ENCODE measurements at places on chromosomes 1 and 21. TPM values are rescaled to one million over a fixed set of nuclear protein-coding genes. Genes with fewer than 3 reads are reported as not detected.

The FCAMR gene
- 0.22 TPM for total RNA-seq

The TOR1AIP2 gene
- total RNA-seq = 48.5 TPM

The RIPK4 gene
- 0.20 TPM for total RNA-seq

The LRRC8B gene
- 13.9 TPM for total RNA-seq

DNA sequence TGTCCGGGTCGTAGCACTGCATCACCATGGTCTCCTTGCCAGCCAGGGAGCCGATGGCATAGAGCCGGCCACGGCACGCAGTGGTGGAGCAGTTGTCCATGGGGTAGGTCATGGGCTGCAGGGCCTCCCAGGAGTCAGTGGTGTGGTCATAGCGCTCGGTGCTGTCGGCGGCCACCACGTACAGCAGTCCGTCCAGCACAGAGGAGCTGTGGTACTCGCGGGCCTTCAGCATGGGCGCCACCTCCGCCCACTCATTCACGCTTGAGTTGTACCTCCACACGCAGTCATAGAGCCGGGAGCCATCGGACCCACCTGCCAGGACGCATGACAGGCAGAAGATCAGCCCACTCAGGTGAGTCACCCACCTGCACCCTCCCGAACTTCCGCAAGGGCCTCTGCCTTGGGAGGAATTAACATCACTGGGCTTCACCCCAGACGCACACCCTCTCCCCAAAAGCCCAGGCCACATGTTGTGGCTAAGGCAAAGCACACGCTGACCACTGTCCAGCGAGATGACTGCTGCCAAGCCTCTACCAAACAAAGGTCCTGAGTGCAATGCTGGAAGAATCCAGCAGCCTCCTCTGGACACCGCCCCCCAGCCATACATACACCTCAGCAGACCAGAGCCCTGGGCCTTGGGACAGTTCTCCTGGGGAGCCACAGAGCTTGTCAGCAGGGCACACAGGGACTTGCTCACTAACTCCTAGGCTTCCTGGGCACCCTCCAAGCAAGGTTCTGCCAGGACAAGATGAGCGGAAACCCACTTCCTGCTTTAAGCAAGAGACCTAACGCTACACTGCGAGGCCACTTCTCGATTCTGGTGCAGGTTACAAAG lies 3.3 kb downstream of the KLHL21 start:
- no peaks in the 10 kb centered on the region for H3K27me3 ChIP-seq
- H3K27ac ChIP-seq = peak overlapping the region; percentile 90
- peaks cover 2% of the 10 kb centered on the region for H3K36me3 ChIP-seq
- peak; percentile 48 for DNase-seq
- peaks cover 29% of the 10 kb centered on the region for H3K4me1 ChIP-seq
- H3K4me3 ChIP-seq = peak overlapping the region; percentile 96

- no peaks in the 10 kb centered on the region for H3K4me1 ChIP-seq
- no peak for DNase-seq
- no peaks in the 10 kb centered on the region for H3K36me3 ChIP-seq
- peaks cover 26% of the 10 kb centered on the region for H3K27me3 ChIP-seq
These were observed 25.5 kb downstream of the ENAH start for GRCh38 chr1:225627304-225627947.

DNA sequence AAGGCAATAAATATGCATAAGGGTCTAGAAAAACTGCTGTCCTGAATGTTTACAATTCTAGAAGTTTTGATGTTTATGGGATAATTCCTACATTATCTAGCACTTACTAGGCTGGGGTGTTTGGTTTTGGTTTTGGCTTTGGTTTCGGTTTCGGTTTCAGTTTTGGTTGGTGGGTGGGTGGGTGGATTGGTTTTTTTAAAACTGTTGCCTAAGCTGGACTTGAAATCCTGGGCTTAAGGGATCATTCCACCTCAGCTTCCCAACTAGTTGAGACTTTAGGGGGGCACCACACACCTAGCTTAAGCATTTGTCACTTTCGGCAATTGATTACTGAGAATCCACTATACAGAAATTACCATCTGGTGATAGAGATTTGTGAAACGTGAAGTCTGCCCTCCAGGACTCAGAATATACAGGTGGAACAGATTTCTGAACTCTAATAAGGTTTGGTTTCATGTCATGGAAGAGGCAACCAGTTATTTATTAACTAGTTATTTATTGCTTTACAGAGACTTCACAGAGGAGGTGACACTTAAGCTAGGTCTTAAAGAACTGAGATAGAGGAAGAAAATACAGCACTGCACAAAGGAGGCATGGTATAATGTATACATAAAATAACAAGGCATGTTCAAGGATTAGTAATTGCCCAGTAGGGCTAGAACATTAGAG lies 69.6 kb downstream of the PIK3R3 start:
- no peaks in the 10 kb centered on the region for H3K27me3 ChIP-seq
- peak overlapping the region; percentile 68 for H3K27ac ChIP-seq
- H3K36me3 ChIP-seq = peaks cover 16% of the 10 kb centered on the region
- no peak for DNase-seq
- H3K4me3 ChIP-seq = peak overlapping the region; percentile 37

DNA sequence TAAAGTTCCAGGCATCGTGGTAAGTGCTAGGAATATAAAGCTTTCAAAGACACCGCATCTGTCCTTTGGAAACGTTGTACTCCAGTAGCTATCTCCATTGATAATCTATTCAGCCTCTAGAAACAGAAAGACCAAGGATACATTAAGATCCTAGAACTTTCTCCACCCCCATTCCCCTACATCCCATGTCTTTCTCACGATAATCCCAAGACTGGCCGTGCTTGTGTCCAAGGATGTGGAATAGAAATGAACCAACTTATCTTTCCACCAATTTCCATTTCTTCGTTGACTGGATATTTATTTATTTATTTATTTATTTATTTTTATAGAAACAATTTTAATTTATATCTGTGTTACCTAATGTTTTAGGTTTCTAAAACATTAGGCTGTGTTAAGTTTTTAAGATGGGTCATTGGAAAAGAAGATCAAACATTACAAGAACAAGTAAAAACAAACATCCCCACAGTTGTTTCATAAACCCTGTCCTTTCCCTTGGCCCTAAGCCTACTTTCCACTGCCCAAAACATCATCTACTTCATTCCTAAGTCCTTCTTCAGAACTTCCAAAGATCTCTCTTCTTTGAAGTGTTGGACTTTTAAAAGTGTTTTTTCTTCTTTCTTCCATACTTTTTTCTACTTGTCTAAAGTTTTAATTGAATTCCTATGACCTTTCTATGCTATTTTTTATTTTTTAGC lies 39.7 kb downstream of the LRRC8C start:
- H3K4me1 ChIP-seq = peaks cover 63% of the 10 kb centered on the region
- DNase-seq = no peak
- no peak overlapping the region for H3K27ac ChIP-seq
- H3K27me3 ChIP-seq = no peaks in the 10 kb centered on the region
- H3K4me3 ChIP-seq = no peak overlapping the region
- peaks cover 54% of the 10 kb centered on the region for H3K36me3 ChIP-seq

DNA sequence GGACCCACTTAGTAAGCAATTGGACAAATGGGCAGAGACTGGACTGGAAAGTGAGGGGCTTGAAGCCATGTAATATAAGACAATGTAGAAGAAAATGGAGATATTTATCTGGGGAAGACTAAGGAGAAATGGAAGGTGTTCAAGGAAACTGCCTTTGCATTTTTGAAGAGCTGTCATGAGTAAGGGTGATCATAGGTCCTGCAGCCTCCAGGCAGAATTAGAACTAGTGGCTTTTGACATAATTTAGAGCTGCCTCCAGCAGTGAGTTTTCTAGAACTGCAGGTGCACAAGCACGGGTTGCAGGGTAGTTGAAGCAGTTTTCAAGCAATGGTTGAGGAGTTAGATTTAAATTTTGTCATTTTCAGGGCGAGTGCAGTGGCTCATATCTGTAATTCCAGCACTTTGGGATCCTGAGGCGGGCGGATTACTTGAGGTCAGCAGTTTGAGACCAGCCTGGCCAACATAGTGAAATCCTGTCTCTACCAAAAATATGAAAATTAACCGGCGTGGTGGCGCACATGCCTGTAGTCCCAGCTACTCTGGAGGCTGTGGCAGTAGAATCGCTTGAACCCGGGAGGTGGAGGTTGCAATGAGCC lies 3.7 kb upstream of the CDC14A start:
- H3K27ac ChIP-seq = no peak overlapping the region
- H3K4me1 ChIP-seq = peaks cover 8% of the 10 kb centered on the region
- H3K4me3 ChIP-seq = no peak overlapping the region
- H3K27me3 ChIP-seq = no peaks in the 10 kb centered on the region
- no peak for DNase-seq

- no peaks in the 10 kb centered on the region for H3K27me3 ChIP-seq
- no peak overlapping the region for H3K4me3 ChIP-seq
- peaks cover 1% of the 10 kb centered on the region for H3K36me3 ChIP-seq
- H3K4me1 ChIP-seq = peaks cover 12% of the 10 kb centered on the region
These were observed 252.6 kb downstream of the RHOU start for GRCh38 chr1:228987736-228988506.

- peaks cover 6% of the 10 kb centered on the region for H3K4me1 ChIP-seq
- no peak overlapping the region for H3K4me3 ChIP-seq
- peak; percentile 81 for DNase-seq
- no peak overlapping the region for H3K27ac ChIP-seq
These were observed 61.8 kb upstream of the NBL1 start for GRCh38 chr1:19582318-19582717.

DNA sequence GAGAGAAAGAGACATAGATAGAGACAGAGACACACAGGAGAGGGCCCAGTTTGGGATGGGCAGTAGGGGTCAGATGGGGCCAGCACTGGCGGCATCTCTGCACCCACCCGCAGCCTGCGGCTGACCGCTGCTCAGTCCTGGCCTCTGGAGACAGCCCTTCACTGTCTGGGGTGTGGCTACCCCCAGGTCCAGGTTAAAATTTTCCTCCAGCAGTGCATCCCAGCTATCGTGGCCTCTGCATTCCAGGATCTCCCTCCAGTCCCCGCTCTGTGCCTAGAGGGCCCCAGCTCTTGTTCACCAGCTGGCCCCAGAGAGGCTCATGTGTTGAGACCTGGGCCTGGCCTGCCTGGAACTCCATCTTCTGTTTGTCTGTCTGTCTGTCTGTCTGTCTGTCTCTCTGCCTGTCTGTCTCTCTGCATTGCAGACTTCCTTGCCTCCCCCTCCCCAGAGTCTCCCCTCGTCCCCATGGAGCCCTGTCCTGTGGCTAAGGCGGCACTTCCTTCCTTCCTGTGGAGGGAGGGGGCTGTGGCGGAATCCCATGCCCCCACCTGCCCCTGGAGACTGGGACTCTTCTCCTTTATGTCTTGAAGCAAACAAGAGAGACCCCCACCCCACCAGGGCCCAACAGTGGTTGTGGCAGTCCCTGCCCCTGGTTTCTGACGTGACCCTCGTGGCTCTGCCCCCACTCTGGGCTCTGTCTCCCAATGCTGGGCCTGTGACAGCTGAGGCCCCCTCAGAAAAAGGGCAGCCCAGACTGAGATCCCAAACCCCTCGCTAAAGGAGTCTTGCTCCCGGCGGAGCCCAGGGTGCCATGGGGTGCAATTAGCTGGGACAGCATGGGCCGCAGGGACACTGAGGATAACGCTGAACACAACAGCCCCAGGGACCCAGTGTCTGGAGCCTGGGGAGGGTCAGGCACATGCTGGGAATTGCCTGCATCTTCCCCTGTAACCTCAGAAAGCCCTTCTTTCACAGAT lies 241.8 kb downstream of the NPHP4 start:
- no peak overlapping the region for H3K27ac ChIP-seq
- no peaks in the 10 kb centered on the region for H3K36me3 ChIP-seq
- peak; percentile 4 for DNase-seq
- peaks cover 3% of the 10 kb centered on the region for H3K27me3 ChIP-seq
- H3K4me1 ChIP-seq = no peaks in the 10 kb centered on the region

DNA sequence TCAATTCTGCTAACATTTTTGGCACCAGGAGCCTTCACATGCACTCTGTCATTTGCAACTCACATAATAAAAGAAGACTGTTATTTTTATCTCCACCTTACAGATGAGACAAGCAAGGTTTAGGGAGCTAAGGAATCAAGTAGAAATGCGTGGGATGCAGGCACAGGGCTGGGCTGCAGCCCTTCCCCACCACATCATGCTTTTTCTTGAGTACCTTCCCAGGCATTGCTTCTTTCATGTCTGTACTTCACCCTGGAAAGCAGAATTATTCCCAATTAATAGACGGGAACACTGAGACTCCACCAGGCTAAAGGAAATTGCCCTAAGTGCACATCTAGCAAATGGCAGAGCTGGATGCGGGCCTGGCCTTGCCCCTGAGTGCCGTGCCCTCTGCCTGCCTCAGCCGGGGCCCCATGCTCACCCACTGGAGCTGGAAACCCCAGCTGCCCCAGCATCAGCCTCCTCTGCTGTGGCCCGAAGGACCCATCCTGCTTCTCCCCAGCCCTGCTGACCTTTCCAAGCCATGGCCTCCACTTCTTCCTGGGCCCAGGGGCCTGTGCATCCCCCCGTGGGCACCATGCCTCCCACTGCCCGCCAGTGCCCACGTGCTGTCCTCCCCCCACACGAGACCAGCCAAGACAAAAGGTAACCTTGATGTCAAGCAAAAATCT lies 257.5 kb downstream of the TOMM20 start:
- H3K4me1 ChIP-seq = peaks cover 15% of the 10 kb centered on the region
- H3K36me3 ChIP-seq = no peaks in the 10 kb centered on the region
- no peak overlapping the region for H3K27ac ChIP-seq
- H3K4me3 ChIP-seq = no peak overlapping the region
- no peaks in the 10 kb centered on the region for H3K27me3 ChIP-seq
- no peak for DNase-seq

- H3K4me3 ChIP-seq = no peak overlapping the region
- H3K4me1 ChIP-seq = peaks cover 16% of the 10 kb centered on the region
- peaks cover 3% of the 10 kb centered on the region for H3K36me3 ChIP-seq
These were observed 16.6 kb downstream of the TMCC2 start for GRCh38 chr1:205244384-205244783.

- H3K4me3 ChIP-seq = no peak overlapping the region
- H3K27ac ChIP-seq = no peak overlapping the region
- DNase-seq = no peak
- no peaks in the 10 kb centered on the region for H3K4me1 ChIP-seq
These were observed 138.4 kb upstream of the F3 start for GRCh38 chr1:94680039-94680377.

DNA sequence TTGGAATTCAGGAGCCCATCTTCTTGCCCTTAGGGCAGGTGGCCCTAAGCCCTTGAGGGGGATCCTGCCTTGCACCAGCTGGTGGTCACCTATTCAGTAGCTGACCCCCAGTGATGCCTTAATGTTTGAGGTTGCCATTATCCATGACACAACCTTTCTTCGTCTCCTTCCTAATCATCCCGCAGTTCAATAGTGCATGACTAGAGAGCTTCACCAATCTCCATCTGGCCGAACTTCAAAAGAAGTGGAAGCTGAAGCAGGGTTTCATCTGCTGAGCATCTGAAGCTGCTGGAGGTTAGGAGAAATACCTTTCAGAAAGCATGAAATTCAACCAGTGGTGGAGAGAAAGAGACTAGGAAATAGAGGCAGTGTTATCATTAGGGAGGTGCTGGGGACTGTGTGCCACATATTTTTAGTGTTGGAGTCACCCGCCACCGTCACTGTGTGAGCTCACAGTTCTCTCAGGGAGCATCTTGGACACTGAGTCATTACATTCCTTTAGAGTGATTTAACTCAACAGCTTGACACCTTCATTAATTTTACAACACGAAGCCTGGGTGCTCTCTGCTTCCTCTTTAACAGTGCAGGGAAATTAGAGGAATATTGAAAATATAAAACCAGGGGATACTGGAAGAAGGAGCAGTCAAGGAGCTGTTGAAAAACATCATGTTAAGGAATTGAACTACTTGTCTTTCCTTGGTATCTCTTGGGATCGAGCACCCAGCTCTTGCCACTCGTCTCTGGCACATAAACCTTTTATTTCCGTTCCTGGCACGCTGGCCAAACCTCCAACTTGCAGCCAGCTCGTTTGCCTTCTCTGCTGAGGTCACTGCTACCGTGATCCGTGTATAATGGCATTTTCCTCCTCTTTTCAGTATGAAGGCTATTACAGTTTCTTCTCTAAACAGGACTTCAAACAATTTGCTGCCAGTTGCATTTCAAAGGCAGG lies 53.6 kb downstream of the PEX14 start:
- H3K4me1 ChIP-seq = peaks cover 11% of the 10 kb centered on the region
- H3K27ac ChIP-seq = no peak overlapping the region
- peaks cover 7% of the 10 kb centered on the region for H3K36me3 ChIP-seq
- H3K4me3 ChIP-seq = no peak overlapping the region

Data from activated naive CD8-positive, alpha-beta T cell treated with anti-CD3 and anti-CD28 coated beads, Interleukin-2, amount 10 ng/mL, durations not matched to agents 7 days and 5 days (primary cell).